OCI-M1 (cell line): ENCODE measurements at places on chromosomes 12 and 14.

DNA sequence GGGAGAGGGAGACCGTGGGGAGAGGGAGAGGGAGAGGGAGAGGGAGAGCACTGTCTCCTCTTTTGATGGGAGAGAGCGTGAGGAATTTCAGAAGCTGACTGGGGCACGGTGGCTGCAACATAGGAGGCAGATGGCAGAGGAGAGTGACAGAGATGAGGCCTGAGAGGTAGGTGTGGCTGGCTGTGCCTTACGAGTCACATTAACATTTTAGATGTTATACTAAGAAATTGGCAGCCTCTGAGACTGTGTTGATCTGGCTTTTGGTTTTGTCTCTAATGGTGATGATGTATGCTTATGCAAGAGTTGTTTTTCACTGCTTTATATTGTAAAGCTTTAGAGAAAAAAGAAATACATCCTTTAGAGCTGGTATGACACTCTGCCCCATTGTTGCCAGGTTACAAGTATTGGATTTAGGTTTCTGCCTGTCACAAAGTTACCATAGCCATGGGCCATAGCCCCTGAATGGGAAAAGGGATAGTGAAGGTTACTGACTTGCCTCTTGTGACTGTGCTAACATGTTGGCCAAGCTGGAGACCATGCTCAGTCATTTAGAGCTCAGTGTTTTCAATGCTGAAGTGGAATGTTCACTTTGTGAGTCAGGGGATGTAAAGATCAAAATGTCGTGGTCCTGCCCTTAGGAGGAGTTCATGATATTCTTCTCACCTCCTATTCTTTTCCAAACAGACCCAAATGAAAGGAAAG is 186.2 kb downstream of the SYNE2 start:
- no peak for DNase-seq

DNA sequence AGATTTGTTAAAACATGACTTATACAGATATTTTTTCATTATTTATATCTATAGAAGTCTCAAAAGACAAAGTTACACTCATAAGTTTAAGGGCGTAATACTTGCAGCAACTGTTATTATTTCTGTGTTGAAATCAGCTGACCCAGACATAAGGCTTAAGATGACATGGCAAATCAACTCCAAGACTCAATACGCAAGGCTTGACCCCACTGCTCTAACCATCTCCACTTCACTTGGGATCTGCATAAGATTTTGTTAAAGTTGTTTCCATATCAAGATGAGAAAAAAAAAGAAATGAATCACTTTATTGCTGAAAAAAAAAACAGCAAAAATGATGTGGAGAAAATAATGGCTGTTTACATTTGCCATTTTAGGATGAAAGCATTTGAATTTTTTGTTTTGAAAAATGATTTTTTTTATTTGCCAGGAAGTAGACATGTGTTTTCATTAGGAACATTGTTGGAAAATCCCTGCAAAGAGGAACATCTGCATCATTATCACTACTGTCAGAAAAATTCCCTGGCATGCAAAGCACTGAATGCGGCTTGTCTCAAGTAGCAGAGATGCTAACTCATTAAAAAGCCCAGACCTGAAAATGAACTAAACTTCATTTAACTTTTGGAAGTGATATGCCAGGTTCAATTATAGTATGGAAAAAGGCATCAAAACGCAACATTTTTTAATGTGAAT is 73.5 kb downstream of the LIN7A start:
- no peak for DNase-seq

GRCh38 chr14:70013271-70013873 is 134.2 kb downstream of the SMOC1 start:
- DNase-seq, result peak; percentile 28

DNA sequence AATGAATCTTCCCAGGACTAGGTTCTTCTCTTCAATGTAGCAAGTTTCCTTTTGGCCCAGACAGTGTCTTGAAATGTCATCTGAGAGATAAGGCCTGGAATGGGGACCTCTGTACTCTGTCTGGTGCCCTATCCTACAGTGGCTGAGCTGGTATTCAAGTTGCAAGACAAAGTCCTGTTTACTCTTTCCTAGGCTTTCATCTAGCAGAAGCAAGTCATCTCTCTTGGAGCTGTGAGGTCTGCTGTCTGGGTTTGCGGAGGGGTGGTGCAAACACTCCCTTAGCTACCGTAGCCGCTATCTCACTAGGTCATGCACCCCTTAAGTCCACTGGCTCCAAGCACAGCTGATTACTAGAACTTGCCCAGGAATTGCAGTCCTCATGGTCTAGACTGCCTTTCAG is 149.7 kb upstream of the SLC16A7 start:
- DNase-seq, result no peak

GRCh38 chr12:52257074-52257551 is 17.3 kb upstream of the KRT86 start:
- no peak for DNase-seq

- DNase-seq, result peak; percentile 69
Observed at GRCh38 chr14:81655423-81656314, 122.0 kb upstream of the SEL1L start.

- DNase-seq, result no peak
Observed at GRCh38 chr14:101813171-101813759, 51.8 kb downstream of the PPP2R5C start.

DNA sequence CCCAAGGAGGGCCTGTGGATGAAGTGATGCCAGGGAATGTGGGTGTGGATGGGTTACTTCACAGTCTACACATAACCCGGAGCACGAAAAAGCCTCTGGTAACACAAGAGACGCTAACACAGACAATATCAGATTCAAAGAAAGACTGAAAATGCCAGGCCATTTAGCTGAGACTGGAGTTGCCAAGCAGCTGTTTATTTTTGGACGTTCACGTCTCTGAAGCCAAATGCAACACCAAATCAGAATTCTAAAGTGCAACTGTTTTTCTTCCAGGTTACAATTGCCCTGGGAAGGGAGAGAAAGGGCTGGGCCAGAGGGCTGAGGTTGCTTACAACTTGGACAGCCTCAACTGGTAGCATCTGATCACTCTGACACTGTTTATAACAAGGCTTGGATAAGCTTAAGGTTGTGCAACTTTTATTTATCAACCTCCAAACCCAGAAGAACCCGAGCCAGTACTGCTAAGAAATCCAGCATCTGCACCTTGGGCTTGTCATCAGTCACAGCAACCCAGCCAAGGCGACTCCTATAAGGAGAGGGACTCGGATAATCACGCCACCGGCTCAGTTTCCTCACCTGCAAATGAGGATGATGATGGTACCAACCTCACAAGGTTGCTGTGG is 24.8 kb downstream of the NUAK1 start:
- DNase-seq, result no peak

GRCh38 chr12:45989721-45990467 is 480 bp downstream of the SCAF11 start:
- peak; percentile 85 for DNase-seq

GRCh38 chr12:53344824-53345485 is 8.8 kb upstream of the SP7 start:
- DNase-seq, result peak; percentile 88

GRCh38 chr12:51437431-51437830 is 12.8 kb downstream of the SLC4A8 start:
- no peak for DNase-seq

DNA sequence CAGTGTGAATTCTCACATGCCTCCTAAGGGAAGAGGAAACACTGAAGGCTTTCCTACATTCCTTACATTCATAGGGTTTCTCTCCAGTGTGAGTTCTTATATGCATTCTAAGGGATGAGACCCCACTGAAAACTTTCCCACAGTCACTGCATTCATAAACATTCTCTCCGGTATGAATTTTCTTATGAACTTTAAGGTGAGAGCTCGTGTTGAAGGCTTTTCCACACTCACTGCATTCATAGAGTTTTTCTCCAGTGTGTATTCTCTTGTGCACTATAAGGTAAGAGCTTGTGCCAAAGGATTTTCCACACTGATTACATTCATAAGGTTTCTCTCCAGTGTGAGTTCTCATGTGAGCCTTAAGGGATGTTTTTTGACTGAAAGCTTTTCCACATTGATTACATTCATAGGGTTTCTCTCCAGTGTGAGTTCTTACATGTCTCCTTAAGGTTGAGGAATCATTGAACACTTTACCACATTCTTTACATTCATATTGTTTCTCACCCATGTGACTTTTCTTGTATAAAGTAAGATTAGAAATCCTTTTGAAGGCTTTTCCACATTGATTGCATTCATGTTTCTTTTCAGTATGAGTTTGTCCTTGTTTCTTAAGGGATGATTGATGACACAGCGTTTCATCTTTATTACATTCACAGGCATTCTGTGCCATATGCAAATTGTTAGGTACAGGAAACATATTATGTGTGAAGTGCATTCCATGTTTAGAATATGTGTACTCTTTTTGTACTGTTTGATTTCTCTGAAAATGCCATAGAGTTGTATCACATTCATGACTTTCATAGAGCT is 9.5 kb downstream of the ZNF891 start:
- DNase-seq, result peak; percentile 14

DNA sequence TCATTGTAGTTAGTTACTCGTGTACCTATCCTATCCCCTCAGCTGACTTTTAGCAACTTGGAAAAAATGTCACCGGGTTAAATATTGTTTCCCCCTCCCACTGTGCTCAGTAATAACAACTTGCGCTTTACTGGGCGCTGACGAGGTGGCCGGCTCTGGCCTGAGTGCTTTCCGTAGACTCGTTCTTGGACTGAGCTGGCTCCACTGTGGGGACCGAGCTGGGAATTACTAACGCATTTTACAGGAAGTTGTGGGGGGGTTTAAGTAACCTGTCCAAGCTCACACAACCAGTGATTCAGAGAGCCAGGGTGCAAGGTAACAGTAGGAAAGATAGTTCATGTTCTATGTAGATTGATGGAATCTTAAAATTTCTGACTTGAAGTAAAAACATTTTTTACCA is 82.5 kb upstream of the KICS2 start:
- no peak for DNase-seq

- DNase-seq, result peak; percentile 87
Observed at GRCh38 chr12:75705749-75706711, 194.6 kb upstream of the KRR1 start.

- no peak for DNase-seq
Observed at GRCh38 chr12:132270516-132270915, 58.9 kb downstream of the GALNT9 start.

GRCh38 chr14:67240168-67240932 is 885 bp upstream of the PALS1 start:
- no peak for DNase-seq

DNA sequence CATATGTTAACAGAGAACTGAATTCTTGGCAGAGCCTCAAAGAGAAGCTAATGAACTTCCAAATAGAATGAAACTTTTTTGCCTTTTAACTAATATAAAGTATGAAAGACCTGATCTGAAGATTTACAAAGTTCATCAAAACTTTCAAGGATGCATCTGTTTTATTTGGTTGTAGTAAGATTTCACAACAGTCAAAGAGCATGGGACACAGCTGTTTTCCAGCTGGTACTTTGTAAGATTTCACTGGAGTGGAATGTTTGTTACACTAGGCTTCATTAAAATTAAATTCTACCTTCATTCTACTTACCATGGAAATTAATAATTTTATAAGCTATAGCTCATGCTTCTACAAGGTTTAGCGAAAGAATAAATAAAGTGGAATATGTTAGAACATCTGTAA is 351.2 kb downstream of the SLC6A15 start:
- no peak for DNase-seq

GRCh38 chr14:61417883-61418455 is 96.6 kb downstream of the PRKCH start:
- DNase-seq, result no peak

DNA sequence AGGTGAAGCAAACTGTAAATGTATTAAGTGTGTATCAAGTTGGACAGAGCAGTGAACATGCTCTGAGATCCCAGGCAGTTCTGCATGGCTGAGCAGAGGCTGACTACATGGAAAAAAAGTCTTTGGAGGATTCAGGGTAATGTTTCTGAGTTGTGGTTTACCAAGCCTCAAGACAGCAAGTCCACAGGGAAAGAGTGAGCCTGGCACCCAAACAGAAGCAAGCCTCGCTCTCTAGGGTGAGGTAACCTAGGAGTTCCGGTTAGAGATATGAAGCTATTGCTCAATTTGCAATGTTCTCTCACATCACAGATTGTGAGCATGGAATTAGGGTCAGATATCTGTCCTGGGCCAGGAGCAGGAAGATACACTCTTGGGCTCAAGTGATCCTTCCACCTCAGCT is 158.6 kb downstream of the MON2 start:
- peak; percentile 78 for DNase-seq

GRCh38 chr12:41908206-41908605 is 236.5 kb downstream of the GXYLT1 start:
- no peak for DNase-seq

- peak; percentile 25 for DNase-seq
Observed at GRCh38 chr12:75011120-75011519, 198.5 kb downstream of the KCNC2 start.

- no peak for DNase-seq
Observed at GRCh38 chr12:31363416-31363809, 37.5 kb upstream of the SINHCAF start.

- no peak for DNase-seq
Observed at GRCh38 chr12:82069931-82070514, 288.2 kb downstream of the CCDC59 start.

- no peak for DNase-seq
Observed at GRCh38 chr12:42283739-42284138, 42.2 kb downstream of the ZCRB1 start.

- DNase-seq, result no peak
Observed at GRCh38 chr12:111444925-111445725, 39.4 kb downstream of the SH2B3 start.

DNA sequence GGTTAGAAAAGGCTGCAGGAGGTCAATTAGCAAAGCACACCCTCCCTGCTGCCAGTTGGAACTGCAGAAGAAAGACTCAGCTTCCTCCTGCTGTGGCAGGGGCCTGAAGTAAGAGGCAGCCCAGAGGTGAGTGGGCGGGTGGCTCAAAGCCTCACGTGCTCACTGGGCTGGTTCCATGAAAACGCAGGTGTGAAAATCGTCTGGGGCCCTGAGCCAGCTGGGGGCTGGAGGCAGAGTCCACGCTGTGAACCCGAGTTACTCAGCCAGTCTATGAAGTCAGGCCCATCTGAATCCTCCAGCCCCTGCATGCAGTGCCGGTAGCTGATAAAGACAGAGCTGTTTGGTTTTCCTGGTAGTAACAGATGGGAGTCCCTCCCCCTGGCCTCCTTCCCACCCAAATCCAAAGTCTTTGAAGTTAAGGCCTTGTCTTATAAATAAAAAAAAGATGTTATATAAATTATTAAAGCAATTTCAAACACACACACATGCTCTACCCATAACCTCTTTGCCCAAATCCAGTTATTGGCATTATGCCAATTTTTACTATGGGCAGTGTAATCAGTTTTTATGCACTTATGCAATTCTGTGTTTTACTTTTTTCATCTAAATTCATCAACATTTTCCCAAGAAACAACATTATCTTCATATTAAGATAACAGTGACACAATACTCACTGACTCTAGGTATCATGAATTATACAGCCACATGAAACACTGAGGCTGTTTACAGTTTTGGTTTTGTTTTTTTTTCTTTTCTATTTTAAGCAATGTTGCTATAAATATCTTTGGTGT is 57.9 kb upstream of the PNMA1 start:
- DNase-seq, result peak; percentile 89

DNA sequence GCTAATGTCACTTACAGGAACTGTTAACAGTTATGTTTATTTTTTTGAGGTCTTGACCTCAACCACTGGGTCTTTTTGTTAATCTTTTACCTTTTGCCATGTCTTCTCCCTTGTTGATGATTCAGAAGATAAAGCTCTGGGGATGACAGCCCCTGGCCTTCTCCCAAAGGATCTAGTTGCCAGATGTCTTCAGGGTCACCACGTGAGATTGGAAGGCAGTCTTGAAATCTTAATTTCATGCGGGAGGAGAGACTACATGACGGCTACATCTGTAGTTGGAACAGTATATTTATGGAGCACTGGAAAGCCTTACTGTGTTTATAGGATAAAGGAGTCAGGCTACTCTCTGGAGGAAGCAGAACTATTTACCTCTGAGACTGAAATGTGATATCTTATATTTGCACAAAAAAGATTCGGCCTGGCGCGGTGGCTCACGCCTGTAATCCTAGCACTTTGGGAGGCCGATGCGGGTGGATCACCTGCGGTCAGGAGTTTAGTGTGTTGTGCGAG is 5.6 kb downstream of the MLEC start:
- DNase-seq, result no peak
